ENCODE measurements at places on chromosomes 5 and 9. TPM values are rescaled to one million over a fixed set of nuclear protein-coding genes. Genes with fewer than 3 reads are reported as not detected.

PCSK5 gene
- 5.6 TPM for total RNA-seq

GRCh38 chr9:129344641-129345495, 166.8 kb upstream of the IER5L start:
- no peak for DNase-seq

DNA sequence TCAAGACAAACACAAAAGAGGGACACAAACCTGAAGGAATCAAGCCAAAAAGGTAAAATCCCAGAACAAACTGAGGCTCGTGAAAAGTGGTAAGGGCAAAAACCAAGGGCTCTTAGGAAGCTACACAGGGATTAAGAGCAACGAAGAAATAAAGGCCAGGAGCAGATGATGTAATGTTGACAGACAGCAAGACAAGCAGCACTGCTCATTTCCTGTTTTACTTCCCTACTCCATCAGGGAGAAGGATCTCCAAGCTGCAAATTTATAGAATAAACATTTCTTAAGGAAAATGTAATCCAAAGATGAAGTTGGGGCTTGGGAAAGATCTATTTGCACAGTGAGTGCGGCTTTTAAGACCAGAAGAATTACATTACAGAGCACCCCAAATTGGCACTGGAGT, 182.3 kb upstream of the MAP1B start:
- DNase-seq = no peak

DNA sequence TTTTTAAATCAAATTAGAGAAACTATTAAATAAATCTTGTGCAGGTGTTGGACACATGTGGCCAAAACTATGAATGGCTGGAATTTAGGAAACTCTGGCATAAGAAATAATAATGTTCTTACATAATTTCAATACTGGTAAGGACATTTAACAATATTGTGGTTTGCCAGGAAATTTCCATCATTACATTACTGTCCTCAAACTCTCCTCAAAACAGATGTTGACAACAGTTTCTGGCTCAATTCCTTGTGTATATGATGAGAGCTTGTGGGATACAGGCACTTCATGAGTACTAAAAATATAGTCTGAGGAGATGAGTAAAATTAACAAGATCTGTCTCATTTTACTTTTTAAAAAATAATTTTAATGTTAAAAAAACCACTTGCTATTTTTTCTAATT, 27.9 kb downstream of the MCTP1 start:
- no peak for DNase-seq

GRCh38 chr9:104780796-104781395, 17.0 kb downstream of the NIPSNAP3B start:
- DNase-seq = no peak

DNA sequence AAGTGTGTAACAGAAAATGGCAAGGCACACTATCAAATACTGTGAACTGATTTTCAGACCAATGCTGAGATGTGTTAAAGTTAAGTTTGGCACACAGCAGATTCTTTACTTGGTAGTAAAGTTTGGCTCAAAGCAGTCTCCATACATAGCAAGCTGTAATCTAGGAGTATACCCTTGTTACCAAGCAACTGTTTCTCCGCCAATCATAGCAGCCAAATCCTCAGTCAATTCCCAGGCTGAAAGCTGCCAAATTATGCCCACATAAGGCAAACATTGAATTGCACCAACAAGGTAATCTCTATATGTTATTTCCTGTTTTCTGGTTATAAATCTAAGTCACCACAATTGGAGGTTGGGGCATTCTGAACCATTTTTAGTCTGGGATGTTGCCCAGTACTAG, 345.7 kb downstream of the DEPDC1B start:
- no peak for DNase-seq

DNA sequence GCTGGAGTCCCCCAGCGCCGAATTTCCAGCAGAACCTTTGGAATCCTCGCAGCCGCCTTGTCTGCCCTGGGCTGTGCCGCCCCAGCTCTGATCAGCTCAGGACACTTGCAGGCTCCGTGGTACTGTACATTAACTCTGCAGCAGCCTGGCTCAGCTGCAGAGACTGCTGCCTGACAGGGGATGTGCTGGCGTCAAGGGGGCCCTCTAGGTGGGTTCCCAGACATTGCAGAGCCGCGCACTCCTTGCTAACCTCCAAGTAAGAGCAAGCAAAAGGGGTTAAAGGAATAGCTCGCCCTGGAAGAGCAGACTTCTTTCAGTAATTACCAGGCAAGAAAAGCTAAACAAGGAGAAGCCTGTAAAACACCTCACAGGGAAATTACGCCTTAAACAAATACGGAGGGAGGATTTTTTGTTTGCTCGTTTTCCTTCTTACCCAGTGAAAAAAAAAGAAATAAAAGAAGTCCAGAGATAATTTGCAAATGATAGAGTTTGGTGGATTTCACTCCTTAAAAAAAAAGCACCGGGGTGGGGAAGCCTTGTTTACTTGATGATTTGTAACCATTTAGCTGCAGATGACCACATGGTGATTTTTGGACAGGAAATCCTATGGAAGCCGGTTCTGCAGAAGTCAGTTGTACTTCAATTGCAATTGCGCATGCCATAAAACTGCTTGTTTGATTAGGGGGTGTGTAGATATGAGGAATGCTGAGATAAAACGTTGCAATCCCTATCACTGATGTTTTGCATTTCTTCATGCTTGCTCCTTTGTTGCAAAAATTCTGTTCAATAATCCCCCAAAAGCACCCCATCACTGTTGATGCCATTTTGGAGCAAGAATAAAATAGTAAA, 305.8 kb downstream of the PDE4D start:
- DNase-seq = peak; percentile 49
